Ascending aorta (tissue), 2 donors: ENCODE measurements at places on chromosomes 4 and X.

DNA sequence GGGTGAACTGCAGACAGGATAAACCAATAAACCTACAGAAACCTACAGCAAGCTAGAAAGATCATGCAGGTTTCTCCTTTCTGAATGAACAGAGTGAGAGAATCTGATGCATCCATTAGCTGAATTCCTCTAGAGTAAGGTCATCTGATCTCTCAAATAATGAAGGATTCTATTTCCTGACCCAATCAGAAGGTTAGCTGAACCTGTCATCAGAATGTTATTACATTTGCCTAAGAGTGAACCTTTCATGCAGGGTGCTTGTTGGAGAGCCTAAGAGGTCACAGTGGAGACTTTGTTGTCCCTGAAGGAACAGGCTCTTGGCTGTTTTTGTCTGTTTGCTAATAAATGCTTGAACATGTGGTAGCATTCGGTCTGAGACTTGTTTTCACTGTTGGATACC is 24.0 kb downstream of the MEPE start:
- H3K4me3 ChIP-seq: no peak overlapping the region
- DNase-seq: no peak
- H3K27me3 ChIP-seq: no peaks in the 10 kb centered on the region
- no peaks in the 10 kb centered on the region for H3K36me3 ChIP-seq
- H3K4me1 ChIP-seq: no peaks in the 10 kb centered on the region

- no peaks in the 10 kb centered on the region for H3K27me3 ChIP-seq
- no peaks in the 10 kb centered on the region for H3K4me1 ChIP-seq
- DNase-seq: no peak
- no peak overlapping the region for H3K4me3 ChIP-seq
These were observed 70.6 kb upstream of the PROM1 start for GRCh38 chr4:16154451-16154850.

DNA sequence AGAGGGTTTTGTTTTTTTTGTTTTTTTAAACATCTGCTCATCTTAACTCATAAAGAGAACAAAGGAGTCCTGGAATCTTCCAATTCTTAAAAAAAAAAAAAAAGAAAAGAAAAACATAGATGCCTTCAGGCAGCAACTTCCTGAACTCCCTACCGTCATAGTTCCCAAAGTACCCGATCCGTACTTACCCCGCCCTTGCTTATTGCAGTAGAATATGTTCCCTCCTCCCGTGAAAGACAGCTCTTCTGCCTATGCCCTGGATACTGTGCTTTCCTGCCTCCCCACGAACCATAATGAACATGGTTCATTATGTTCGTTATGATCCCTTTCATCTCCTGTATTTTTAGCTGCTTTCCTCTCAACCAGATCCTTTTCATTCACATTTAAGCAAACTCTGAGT is 40.3 kb downstream of the KLHL5 start:
- no peaks in the 10 kb centered on the region for H3K27me3 ChIP-seq
- no peak overlapping the region for H3K4me3 ChIP-seq
- no peaks in the 10 kb centered on the region for H3K4me1 ChIP-seq
- peaks cover 7% of the 10 kb centered on the region for H3K36me3 ChIP-seq
- no peak overlapping the region for H3K27ac ChIP-seq
- no peak for DNase-seq

- no peaks in the 10 kb centered on the region for H3K4me1 ChIP-seq
- no peak overlapping the region for H3K27ac ChIP-seq
- no peak overlapping the region for H3K4me3 ChIP-seq
These were observed 29.4 kb upstream of the SPINK2 start for GRCh38 chr4:56850910-56851309.

- H3K4me1 ChIP-seq: peaks cover 29% of the 10 kb centered on the region
- DNase-seq: no peak
- no peaks in the 10 kb centered on the region for H3K36me3 ChIP-seq
- no peak overlapping the region for H3K4me3 ChIP-seq
- peak overlapping the region; percentile 96 for H3K27ac ChIP-seq
These were observed 6.0 kb upstream of the BCOR start for GRCh38 chrX:40103565-40104323.

- DNase-seq: no peak
- H3K4me3 ChIP-seq: no peak overlapping the region
- H3K27ac ChIP-seq: no peak overlapping the region
- H3K4me1 ChIP-seq: no peaks in the 10 kb centered on the region
These were observed 88.6 kb downstream of the DHRSX start for GRCh38 chrX:2412131-2412530.

GRCh38 chrX:40853816-40854123 is 118.4 kb upstream of the MED14 start:
- H3K36me3 ChIP-seq: no peaks in the 10 kb centered on the region
- DNase-seq: no peak
- no peaks in the 10 kb centered on the region for H3K27me3 ChIP-seq
- no peak overlapping the region for H3K27ac ChIP-seq
- H3K4me3 ChIP-seq: no peak overlapping the region
- H3K4me1 ChIP-seq: no peaks in the 10 kb centered on the region

DNA sequence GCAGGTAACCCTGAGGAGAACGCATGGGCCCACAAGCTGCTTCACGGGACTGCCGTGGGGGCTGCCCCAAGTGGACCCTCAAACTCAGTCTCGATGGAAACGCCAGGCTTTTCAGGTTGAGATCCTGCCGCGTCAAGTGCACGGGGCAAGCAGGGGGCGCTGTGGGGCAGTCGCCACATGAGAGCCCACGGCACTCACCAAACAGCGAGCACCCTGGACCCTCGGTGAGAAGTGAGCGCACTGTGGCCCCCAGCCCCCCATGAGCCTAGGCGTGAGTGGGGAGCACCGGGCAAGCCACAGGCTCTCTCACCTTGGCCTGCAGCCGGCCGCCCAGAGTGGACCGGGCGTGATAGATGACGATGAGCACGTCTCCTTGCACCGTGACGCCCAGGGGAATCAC is 50.9 kb upstream of the CPLX1 start:
- DNase-seq: no peak
- H3K4me1 ChIP-seq: no peaks in the 10 kb centered on the region
- H3K36me3 ChIP-seq: peaks cover 76% of the 10 kb centered on the region
- H3K27ac ChIP-seq: no peak overlapping the region
- no peak overlapping the region for H3K4me3 ChIP-seq

DNA sequence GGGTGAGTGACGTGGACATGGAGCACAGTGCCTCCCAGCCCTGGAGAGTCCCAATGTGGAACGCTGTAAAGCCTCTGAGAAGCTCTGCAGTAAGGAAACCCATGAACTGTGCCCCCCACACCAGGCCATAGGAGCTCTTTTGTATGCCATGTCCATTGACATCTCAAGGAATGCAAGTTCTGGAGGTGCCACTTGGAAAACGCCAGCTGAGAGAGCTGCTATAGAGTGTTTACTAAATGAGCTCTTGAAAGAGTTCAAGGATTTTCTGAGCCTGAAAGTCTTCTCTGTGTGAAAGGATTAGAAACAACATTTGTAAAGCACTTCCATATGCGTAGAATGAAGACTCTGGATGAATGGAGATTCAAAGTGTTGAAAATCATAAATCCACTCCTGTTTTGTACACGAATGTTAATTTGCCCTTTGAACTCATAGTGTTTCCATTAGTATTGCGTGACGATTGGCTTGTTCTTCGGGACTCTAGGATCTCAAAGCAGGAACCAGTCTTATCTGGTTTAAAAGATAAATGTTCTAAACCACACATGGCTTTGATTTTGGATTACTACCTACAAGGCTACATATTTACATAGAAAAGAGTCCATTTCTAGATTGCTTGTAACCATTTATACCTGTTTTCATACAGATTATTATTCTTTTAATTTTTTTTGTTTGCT is 41.8 kb upstream of the STOX2 start:
- no peaks in the 10 kb centered on the region for H3K36me3 ChIP-seq
- no peak overlapping the region for H3K27ac ChIP-seq
- DNase-seq: no peak
- H3K4me1 ChIP-seq: no peaks in the 10 kb centered on the region

GRCh38 chr4:37597034-37597433 is 89.1 kb downstream of the RELL1 start:
- H3K4me3 ChIP-seq: no peak overlapping the region
- no peaks in the 10 kb centered on the region for H3K27me3 ChIP-seq
- no peaks in the 10 kb centered on the region for H3K36me3 ChIP-seq
- H3K27ac ChIP-seq: no peak overlapping the region
- DNase-seq: no peak
- H3K4me1 ChIP-seq: no peaks in the 10 kb centered on the region

GRCh38 chrX:4690521-4690920 is 977.1 kb upstream of the PRKX start:
- no peak for DNase-seq
- no peaks in the 10 kb centered on the region for H3K27me3 ChIP-seq
- no peaks in the 10 kb centered on the region for H3K4me1 ChIP-seq
- no peaks in the 10 kb centered on the region for H3K36me3 ChIP-seq
- no peak overlapping the region for H3K27ac ChIP-seq

DNA sequence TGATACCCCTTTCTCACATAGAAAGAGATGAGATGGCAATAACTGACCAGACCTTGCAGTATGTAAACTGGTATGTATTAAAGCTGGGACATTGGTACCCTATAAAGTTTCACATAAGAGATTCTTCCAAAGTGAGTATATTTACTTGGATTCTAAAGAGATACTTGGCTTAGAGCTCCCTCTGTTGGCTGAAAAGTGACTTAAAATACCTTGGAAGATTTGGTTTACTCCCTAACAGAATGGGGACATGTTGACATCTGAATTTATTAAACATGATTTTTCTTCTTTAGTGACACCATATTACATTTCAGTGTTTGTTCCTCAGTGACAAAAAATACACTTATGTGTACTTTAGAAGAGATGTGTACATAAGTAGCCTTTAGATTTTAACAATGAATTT is 47.9 kb upstream of the RGN start:
- no peak for DNase-seq
- no peaks in the 10 kb centered on the region for H3K27me3 ChIP-seq
- H3K4me1 ChIP-seq: no peaks in the 10 kb centered on the region

DNA sequence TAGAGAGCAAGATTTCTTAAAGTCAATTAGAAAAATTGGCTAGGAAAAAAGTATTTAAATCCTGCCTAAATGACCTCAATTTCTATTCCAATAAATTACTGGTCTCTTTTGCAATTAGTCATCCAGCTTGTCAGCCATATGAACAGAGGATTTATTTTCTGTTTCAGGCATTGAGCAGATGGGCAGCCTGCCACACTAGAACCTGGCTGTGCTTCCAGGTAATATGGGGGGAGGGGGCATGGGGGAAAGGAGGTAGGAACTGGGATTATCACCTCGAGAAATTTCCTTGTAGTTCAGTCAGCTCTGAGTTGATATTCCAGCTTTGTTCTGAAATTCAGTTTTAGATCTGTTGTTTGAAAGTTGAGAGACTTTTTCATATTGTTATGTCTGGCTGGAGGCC is 206.3 kb upstream of the LCORL start:
- H3K27me3 ChIP-seq: no peaks in the 10 kb centered on the region
- H3K4me1 ChIP-seq: no peaks in the 10 kb centered on the region
- no peak for DNase-seq
- H3K4me3 ChIP-seq: no peak overlapping the region
- H3K36me3 ChIP-seq: no peaks in the 10 kb centered on the region
- H3K27ac ChIP-seq: no peak overlapping the region

- no peaks in the 10 kb centered on the region for H3K4me1 ChIP-seq
- no peak overlapping the region for H3K4me3 ChIP-seq
- H3K27ac ChIP-seq: no peak overlapping the region
- H3K27me3 ChIP-seq: no peaks in the 10 kb centered on the region
These were observed 41.3 kb downstream of the ABLIM2 start for GRCh38 chr4:8117278-8117682.

DNA sequence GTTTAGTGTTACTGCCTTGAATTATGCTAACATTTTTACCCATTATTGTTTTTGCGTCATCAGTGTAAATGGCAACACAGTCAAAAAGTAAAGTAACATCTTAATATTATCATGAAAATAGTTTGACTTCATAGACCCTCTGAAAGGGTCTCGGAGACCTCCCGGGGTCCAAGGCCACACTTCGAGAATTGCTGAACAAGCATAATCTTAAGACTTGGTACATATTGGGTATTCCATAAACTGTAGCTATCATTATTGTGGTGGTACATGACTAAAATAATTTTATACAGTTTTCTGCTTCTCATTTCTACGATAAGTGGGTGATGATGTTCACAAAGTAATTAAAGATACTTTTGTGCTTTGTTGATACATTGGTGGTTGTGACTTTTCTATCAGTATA is 32.6 kb downstream of the FABP2 start:
- H3K27ac ChIP-seq: no peak overlapping the region
- no peaks in the 10 kb centered on the region for H3K27me3 ChIP-seq
- H3K36me3 ChIP-seq: peaks cover 24% of the 10 kb centered on the region
- no peaks in the 10 kb centered on the region for H3K4me1 ChIP-seq

DNA sequence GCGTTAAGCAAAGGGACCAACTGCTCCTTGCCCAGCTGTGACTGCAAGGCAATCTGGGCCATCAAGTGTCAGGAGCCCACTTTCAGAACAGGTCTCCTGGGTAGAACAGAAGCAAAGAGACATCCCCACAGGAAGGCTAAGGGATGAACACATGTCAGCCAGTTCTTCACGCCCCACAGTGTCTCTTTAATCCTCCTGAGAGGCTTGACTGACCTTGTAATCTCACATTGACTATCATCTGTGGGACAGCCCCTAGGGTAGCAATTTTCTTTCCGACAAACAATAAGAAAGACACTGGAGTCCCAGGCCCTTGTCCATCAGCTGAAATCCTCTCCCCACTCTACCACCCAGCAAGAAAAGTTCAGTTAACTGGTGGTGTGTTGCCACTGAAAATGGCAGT is 1.0 kb downstream of the CHRDL1 start:
- H3K36me3 ChIP-seq: no peaks in the 10 kb centered on the region
- no peaks in the 10 kb centered on the region for H3K4me1 ChIP-seq
- H3K27me3 ChIP-seq: no peaks in the 10 kb centered on the region

GRCh38 chr4:113659127-113659526 is 102.4 kb downstream of the CAMK2D start:
- no peaks in the 10 kb centered on the region for H3K27me3 ChIP-seq
- peak overlapping the region; percentile 42 for H3K27ac ChIP-seq
- H3K4me1 ChIP-seq: no peaks in the 10 kb centered on the region
- H3K36me3 ChIP-seq: no peaks in the 10 kb centered on the region
- no peak overlapping the region for H3K4me3 ChIP-seq

DNA sequence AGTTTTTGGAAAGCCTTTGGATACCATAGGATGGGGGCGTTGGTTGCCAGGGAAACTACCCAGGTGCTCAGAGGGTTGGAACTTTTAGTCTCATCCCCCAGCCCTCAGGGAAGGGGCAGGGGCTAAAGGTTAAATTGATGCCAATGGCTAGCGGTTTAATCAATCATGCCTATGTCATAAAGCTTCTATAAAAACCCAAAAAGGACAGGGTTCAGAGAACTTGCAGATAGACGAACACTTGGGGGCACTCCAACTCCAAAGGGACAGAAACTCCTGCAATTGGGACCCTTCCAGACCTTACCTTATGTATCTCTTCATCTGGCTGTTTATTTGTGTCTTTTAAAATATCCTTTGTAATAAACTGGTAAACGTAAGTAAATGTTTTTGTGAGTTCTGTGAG is 30.0 kb upstream of the GPR173 start:
- H3K27me3 ChIP-seq: no peaks in the 10 kb centered on the region
- H3K36me3 ChIP-seq: no peaks in the 10 kb centered on the region
- H3K4me3 ChIP-seq: no peak overlapping the region
- no peak overlapping the region for H3K27ac ChIP-seq
- no peaks in the 10 kb centered on the region for H3K4me1 ChIP-seq
